IMR-90 (cell line): ENCODE measurements at places on chromosomes 1 and 21. TPM values are rescaled to one million over a fixed set of nuclear protein-coding genes. Genes with fewer than 3 reads are reported as not detected.

AJAP1 gene
- 0.02 and 0.03 TPM in 2 replicates for polyA plus RNA-seq

ADIPOR1 gene
- polyA plus RNA-seq: 80.4 and 82.7 TPM in 2 replicates

LYPD8 gene
- not detected in 2 replicates for polyA plus RNA-seq

NPHP4 gene
- 5.5 and 5.8 TPM in 2 replicates for polyA plus RNA-seq

RBM34 gene
- 31.8 and 34.0 TPM in 2 replicates for polyA plus RNA-seq
